ENCODE measurements at places on chromosomes 1 and 21.

GRCh38 chr21:45403133-45403824, 1.7 kb upstream of the COL18A1 start:
- no peak for DNase-seq

GRCh38 chr1:212583643-212584042, 24.9 kb upstream of the ATF3 start:
- no peak for DNase-seq

- DNase-seq = no peak
Observed at GRCh38 chr1:29933067-29933466, 696.7 kb downstream of the PTPRU start.

GRCh38 chr1:63991685-63992084, 211.7 kb upstream of the UBE2U start:
- DNase-seq = no peak

DNA sequence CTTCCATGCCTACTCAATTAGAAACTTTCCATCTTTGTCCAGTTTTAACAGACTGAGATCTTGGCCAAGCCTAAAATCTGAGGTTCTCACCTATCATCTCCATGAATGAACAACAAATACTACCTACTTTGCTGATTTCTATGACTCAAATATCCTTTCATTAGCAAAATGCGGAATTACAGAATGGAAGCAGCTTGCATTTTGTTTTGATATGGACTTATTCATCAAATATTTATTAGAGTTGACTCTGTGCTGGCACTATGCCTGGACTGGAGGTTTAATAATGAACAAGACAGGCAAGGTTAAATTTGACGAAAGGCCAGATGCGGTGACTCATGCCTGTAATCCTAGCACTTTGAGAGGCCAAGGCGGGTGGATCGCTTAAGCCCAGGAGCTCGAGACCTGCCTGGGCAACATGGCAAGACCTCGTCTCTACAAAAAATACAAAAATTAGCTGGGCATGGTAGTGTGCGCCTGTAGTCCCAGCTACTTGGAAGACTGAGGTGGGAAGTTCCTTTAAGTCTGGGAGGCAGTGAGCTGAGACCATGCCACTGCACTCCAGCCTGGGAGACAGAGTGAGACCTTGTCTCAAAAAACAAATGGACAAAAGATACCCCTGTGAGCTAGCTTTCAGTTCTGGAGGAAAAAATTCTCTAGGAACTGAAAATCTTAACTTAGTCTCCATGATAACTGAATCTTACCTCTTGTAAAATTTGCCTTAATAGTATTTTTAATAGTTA, 29.4 kb upstream of the SOD1 start:
- DNase-seq = no peak

All from right forelimb (tissue), 1 donor.